Epithelial cell of proximal tubule (primary cell): ENCODE measurements at places on chromosomes 4 and X.

DNA sequence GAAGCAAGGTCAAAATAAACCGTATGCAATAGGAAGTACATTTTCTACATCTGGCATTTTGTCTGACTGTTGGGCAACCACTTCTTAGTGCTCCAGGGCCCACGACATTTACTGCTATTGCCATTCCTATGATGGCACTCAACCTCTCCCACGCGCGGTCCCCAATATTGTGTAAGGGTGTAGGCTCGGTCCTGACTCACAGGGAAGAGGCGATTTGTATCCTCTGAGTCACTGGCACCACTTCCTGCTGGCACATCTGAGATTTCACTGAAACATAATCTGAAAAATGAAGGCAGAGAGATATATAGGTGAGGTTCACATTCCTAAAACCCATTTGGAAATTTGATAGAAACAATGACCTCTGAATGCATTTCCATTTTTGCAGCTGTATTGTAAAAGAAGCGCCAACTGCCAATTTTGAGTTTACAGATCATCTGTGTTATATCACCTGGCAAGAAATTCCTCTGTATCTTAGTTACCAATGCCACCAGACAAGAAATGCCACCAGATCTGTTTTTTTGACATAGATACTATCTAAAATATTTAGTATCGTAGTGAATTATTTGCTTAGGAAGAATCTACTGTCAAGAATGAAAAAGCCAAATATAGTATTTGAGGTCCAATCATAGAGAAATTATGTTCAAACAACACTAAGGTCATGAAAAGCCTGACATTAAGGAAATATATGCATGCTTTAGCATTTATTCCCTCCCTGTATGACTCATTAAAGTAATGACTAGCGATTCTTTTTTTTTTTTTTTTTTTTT is 9.8 kb downstream of the EREG start:
- DNase-seq, result no peak

DNA sequence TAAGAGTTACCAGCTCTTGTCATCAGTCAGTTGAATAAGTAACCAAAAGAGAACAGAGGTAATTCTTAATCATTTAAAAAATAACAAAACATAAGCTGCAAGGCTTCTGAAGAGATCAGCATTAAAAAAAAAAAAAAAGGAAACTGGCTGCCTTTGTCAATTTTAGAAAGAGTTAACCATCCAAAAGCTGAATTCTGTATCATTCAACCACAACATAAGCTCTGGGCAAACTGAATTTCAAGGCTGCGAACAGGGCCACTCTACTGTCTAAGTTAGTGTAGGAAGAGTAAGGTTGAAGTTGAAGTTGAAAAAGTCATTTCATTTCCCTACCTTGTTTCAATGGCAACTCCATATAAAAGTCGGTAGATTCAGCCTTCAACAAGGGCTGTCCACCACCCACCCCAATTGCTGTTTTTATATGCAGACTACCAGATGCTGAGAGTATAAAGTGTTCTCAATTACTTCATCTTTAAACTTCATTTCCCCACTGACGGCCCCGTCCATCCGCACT is 1.1 kb upstream of the LIN54 start:
- no peak for DNase-seq

DNA sequence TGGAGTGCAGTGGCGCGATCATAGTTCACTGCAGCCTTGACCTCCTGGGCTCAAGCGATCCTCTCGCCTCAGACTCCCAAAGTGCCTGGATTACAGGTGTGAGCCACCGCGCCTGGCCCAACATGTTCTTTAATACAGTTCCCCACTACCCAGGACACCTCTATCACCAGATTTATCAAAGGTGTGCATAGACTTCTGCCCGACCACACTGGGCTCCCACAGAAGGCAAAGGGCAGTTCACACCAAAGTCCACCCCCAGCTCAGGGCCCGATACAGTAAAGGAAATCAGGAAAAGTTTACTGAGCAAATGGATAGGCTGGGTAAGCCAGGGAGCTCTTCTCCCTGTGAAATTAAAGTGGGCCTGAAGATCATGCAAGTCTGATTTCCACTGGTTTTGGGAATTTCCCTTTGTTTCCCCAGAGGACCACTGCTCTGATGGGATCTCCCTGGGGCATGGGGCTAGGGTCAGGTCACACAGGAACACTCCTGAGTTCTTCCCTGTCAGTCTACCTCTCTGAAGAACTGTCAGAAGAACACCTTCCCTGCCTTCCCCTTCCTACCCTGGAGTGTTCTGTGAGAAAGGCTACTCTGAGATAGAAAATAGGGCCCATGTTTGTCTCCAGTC is 17.7 kb upstream of the PIM2 start:
- no peak for DNase-seq

DNA sequence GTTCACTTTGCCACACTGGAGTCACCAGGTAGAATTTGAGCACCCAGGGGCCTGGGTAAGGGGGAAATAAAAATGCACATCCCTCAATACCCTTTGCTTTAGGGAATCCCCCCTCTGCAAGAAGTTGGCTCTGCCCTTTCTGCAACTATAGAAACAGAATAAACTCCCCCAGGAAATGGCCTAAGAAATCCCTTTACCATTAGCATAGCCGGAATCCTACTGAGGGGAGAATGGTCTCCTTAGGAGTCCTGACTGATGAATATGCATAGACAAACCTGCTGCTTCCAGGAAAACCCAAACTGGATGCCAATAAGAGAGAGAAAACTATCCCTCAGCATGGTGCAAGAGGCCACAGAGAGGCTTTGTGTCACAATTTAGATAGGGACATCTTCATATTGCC is 11.0 kb downstream of the EFHC2 start:
- no peak for DNase-seq

DNA sequence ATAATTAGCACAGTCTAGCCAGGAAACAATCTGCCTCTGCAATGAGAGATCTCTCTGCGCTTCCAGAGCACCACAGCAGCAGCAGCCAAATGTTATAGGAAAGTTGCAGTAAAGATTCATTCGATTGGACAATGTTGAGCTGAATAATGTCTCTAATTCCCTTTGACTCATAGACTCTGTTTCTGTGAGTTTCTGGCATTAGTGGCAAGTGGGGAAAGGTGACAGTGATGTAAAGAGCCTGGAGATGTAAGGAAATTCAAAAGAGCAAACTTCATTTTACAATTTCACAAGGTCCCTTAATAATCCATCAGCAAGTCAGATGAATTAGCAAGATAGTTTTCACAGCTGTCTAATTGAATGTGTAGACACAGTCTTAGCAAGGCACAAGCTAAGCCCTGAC is 184.4 kb downstream of the VEGFC start:
- DNase-seq, result no peak

GRCh38 chrX:97358941-97359340 is 475.2 kb downstream of the RPA4 start:
- no peak for DNase-seq

DNA sequence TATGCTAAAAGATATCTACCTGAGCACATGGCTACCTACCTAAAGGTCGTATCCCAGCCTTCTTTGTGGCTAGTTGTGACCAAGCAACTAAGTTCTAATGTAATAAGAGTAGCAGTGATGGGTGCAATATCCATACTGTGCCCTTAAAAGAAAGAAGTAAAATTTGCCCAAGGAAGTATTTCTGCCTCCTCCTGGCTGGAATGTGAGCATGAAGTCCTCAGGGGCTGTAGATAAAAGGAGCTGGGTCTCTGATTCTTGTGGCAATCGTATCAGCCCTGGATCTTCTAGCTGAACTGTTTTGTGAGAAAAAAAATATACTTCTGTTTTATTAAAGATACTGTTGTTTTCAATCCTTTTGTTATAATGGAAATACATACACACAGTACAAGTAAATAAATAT is 217.4 kb downstream of the GPAT3 start:
- DNase-seq, result no peak

DNA sequence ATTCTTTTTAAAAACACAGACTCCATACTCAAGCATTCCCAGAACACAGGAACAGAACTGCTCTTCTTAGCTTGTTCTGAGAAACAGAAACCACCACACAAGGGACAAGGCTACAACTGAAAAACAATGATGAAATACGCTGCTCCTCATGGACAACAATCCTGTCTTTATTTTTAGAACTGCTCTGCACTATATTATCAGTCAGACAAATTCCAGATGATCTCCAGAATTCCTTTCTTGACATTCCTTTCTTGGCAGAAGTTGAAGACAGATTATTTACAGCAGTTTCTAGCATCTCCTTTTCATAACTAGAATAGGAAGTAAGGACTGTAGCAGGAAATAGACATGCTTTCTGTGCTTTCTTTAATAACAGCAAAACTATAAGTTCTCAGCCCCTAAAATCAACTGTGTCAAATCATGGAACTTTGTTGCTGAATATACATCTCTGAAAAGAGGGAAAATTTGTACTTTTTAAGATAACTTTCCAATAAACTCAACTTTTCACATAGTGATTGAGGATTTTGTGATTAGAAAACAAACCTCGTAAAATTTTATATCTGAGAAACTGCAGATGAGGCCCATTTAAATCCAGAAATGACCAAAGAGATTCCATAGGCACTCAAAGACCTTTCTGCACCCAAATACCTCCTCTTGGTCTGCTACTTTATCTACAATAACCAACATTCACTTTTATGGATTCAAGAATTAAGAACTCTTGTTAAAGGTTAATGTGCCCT is 35.9 kb downstream of the ANTXR2 start:
- no peak for DNase-seq

DNA sequence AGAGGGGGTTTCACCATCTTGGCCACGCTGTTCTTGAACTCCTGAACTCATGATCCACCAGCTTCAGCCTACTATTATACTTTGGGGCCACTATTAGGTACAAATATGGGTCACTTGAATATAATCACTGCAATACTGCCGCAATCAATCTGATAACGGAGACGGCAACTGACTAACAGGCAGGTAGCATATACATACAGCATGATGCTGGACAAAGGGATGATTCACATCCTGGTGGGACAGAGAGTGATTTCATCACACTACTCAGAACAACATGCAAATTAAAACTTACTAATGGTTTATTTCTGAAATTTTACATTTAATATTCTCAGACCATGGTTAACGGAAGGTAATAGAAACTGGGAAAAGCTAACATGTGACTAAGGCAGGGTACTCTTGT is 10.9 kb downstream of the LRBA start:
- DNase-seq, result no peak

GRCh38 chrX:49276671-49277534 is 7.3 kb downstream of the PPP1R3F start:
- DNase-seq, result no peak

DNA sequence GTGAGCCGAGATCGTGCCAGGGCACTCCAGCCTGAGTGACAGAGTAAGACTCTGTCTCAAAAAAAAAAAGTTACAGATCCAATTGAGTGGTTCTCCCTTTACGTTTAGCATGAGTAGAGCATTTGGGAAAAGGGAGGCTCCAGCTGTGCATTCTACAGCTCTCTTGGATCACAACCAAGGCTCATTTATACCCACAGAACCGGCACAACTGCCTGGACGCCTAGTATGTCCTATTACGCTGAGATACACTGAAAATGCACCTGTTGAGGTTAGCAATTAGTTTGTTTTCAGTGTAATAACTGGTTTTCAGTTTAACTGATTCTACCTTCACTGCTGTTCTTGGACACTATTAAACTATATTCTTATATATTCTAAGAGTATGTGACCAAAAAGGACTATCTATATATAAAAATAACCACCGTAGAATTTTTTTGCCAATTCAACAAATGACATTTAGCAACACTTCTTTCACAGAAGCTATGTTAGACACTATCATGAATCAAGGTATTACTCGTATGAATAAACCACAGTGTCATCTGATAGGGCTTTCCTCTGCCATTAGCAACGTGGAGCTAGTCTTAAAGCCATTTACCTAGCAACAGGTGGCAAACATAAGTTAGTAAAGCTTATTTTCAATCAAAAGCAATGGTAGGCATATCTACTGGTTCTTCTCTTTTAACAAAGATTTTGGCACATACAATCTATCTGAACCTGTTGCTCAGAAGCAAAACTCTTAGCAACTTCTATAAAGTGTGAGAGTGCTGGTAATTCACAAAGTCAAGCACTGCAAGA is 3.6 kb downstream of the OTUD4 start:
- no peak for DNase-seq

- DNase-seq, result no peak
These were observed 172.9 kb downstream of the PRDM5 start for GRCh38 chr4:120749445-120750151.

- DNase-seq, result no peak
These were observed 1069.5 kb downstream of the FAM133A start for GRCh38 chrX:94743478-94743877.
